ENCODE measurements at places on chromosomes 2 and 18. TPM values are rescaled to one million over a fixed set of nuclear protein-coding genes. Genes with fewer than 3 reads are reported as not detected.

The SPDYA gene
- 1.7 TPM for polyA plus RNA-seq

The ALPG gene
- polyA plus RNA-seq = not detected

The NXPH2 gene
- polyA plus RNA-seq = 6.8 TPM

The ANKRD30BL gene
- 0.25 TPM for polyA plus RNA-seq

The DSC1 gene
- polyA plus RNA-seq = 3.0 TPM

The PLGLB2 gene
- polyA plus RNA-seq = 3.6 TPM

The PLEK gene
- polyA plus RNA-seq = 7.4 TPM

The ONECUT2 gene
- 0.07 TPM for polyA plus RNA-seq

The IL1B gene
- 0.47 TPM for polyA plus RNA-seq

The EN1 gene
- not detected for polyA plus RNA-seq

The MEP1B gene
- not detected for polyA plus RNA-seq

The DES gene
- 10.1 TPM for polyA plus RNA-seq

The DHRS9 gene
- 0.93 TPM for polyA plus RNA-seq

The SRD5A2 gene
- 0.06 TPM for polyA plus RNA-seq

The TGIF1 gene
- 81.7 TPM for polyA plus RNA-seq

- DNase-seq = no peak
Measured at GRCh38 chr18:63078471-63078870, 241.1 kb downstream of the BCL2 start.

GRCh38 chr2:224711859-224712665 is 4.1 kb downstream of the CCDC195 start:
- DNase-seq = no peak

- DNase-seq = no peak
Measured at GRCh38 chr2:106020032-106020431, 174.1 kb downstream of the UXS1 start.

GRCh38 chr2:54924121-54924520 is 126.1 kb downstream of the RTN4 start:
- no peak for DNase-seq

GRCh38 chr2:215537611-215538010 is 101.7 kb upstream of the FN1 start:
- no peak for DNase-seq

DNA sequence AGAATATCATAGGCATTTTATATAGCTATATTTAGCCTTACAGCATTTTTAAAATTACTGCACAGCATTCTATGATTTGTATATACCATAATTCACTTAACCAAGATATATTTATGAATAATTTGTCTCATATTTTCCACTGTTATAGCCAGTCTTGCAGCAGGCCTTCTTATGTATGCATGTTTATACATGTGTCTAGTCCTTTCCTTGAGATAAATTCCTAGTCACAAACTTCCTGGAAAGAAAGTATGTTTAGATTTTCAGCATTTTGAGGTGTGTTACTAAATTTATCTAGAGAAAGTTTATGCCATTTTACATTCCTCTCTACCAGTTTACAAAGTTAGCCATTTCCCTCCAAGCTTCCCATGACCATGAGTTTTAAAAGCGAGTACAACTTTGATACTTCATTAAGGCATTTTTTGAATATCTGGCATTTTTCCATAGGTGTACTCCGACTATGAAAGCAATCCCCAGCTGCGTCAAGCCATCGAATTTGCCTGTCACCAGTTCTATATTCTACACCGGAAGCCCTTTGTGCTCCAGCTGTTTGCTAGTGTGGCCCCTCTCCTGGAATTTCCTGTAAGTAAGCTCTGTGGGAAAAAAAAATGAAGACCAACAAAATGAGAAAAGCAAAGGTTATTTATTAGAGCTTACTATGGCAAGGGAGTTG is 59.4 kb upstream of the RPE start:
- no peak for DNase-seq

- no peak for DNase-seq
Measured at GRCh38 chr2:71609029-71609428, 155.7 kb downstream of the DYSF start.

GRCh38 chr2:110167326-110168000 is 37.4 kb downstream of the NPHP1 start:
- no peak for DNase-seq

DNA sequence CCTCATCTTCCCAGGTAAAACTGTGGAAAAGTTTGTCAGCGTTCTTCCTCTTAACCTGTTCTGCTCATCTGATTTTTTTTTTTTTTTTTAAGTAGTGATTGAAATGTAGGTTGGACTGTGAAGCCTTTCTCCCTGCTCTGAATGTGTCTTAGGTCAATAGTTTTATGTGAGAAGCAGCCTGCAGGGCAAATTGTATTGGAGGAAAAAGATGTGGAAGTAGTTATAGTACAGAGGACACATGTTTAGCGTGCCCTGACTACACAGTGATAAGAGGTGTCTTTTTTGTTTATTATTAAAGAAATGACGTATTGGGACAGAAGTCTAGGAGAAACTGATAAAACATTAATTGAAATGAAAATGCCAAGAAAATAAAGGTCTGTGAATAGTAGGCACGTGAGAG is 1.5 kb downstream of the MTA3 start:
- DNase-seq = no peak

DNA sequence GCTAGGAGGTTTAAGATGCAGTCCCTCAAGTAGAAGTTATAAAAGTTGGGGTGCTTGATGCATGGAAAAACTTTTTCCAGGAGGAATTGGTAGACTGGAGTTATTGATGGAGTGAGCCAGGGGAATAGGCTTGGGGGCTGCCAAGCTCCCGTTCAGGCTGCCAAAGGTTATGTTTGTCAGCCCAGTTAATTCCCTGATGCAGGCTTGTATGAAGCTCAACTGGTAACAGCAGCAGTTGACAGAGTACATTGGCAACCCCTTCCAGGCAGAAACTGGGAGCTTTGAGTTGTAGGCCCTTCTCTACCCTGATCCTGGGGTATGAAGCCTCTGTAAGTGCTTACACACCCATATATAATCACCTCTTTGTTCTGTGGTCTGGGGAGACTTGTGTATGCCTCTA is 16.2 kb downstream of the CCDC150 start:
- no peak for DNase-seq

- no peak for DNase-seq
Measured at GRCh38 chr18:78913395-78913794, 66.2 kb upstream of the SALL3 start.

DNA sequence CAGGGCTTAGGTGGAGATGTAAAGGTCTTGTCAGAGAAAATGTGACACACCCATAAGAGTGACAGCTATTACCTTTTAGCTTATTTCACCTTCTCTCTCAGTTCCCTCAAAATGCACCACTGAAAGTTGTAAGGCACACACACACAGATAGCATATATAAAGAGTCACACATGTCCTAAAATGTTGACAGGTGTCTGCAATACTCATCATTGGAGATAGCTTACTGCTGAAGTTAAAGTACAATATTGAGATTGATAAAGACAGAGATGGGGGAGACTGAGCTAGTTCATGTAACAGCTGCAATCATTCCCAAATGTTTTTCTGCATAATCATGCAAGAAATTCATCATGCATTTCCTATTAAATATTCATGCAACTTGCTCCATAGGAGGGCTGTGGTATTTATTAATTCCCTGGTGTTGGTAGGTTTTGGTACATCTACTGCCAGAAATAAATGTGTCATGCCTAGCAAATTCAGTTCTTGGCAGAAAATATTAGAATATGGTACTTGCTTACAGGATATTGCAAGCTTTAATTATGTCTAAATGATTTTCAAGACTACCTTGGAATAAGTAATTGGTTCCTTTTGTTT is 118.8 kb upstream of the RBMS1 start:
- DNase-seq = no peak

- no peak for DNase-seq
Measured at GRCh38 chr2:83305758-83306378, 1153.2 kb downstream of the SUCLG1 start.

DNA sequence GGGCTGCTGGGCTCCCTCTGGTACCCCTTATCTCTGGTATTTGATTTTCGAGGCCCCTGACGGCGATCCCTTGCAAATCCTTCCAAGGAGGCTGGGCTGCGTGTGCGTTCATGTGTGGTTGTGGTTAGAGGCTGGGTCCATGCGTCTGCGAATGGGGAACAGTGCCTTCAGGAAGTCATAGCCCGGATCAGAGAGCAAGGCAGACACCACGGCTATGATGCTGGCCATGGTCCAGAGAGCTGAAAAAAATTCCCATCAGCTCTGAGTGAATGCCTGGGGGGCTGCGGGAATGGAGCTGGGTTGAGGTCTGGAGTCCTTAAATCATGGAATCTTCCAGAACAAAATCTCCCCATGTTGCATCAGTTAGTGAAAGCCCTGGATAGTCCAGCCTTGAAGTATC is 145.5 kb downstream of the ACKR3 start:
- no peak for DNase-seq

GRCh38 chr2:168611896-168612650 is 156.0 kb downstream of the CERS6 start:
- no peak for DNase-seq

DNA sequence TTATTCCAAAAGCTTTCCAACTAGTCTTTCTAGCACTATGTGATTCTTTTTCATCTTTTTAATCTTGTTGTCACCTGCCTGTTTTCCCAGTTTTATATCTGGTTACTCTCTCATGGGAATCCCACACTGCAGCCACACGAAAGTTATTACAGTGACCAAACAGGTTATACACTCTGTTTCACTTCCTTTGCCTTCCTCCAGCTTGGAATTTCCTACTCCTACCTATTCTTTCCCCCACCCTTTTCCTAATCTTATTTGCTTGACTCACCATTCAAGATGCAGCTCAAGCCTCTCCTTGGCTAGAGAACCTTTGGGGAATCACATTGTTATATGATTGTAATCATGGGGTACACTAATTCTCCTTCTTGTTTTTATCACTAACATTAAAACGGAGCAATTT is 13.4 kb upstream of the TLK1 start:
- no peak for DNase-seq

DNA sequence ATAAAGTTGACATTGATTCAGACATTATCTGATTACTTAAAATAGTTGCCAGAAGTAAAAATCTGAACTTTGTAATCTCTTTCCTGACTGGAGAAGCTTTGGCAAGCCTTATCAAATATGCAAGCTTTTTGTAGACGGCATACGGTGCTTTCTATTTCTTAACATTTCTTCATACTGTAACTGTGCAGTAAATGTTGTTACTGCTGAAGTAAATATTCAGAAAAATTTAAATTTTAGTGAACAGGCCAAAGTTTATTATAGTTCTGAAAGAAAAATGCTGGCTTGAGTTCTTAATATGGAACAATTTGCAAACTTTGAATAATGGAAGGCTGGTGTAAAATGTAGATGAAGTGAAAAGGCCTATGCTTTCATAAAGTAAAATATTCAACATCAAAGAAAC is 1.8 kb downstream of the TTN start:
- no peak for DNase-seq

GRCh38 chr2:178279142-178279541 is 84.8 kb downstream of the OSBPL6 start:
- DNase-seq = no peak

All from right renal cortex interstitium (tissue), 3 donors.